ENCODE measurements at places on chromosomes 13 and 19.

DNA sequence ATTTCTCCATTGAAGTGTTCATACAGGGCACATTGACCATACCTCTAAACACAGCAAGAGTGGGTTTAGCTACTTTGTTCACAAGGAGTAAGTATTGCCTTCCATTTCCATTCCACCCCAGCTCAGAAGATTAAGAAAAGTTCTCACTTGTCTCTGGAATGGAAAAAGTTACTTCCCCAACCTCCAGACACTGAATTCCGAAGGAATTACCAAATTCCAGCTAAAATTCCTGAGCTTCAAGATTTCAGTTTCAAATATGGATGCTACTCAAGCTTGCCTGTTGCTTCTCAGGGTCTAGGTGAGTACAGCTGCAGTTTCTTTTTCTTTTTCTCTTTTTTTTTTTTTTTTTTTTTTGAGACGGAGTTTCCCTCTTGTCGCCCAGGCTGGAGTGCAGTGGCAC, 33.6 kb downstream of the TEX26 start:
- no peak for DNase-seq

DNA sequence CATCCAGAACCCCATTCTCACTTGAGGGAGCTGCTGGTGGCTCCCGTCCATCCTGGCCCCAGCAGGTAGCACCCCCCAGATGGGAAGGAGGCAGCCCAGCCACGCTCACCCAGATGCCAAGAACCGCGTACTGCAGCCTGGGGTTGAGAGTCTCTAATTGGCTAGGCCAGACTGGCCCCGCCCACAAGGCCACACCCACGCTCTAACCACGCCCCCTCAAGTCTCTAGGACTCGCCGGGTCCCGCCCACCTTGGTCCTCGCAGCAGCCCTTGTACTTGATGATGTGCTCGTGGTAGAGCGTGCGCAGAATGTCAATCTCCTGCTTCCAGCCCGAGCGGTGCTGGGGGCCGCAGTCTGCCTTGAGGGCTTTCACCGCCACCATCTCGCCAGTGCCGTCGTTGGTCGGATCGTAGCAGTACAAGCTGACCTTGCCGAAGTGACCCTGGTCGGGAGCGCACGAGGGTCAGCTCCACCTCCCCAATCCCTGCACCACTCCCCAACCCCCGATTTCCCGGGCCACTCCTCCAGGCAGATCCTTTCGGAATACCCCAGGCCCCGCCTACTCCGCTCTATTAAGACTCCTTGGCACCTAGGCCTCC, 14.5 kb upstream of the ICAM3 start:
- peak; percentile 96 for DNase-seq

- DNase-seq, result no peak
These were observed 56.2 kb downstream of the RCBTB2 start for GRCh38 chr13:48476686-48477085.

DNA sequence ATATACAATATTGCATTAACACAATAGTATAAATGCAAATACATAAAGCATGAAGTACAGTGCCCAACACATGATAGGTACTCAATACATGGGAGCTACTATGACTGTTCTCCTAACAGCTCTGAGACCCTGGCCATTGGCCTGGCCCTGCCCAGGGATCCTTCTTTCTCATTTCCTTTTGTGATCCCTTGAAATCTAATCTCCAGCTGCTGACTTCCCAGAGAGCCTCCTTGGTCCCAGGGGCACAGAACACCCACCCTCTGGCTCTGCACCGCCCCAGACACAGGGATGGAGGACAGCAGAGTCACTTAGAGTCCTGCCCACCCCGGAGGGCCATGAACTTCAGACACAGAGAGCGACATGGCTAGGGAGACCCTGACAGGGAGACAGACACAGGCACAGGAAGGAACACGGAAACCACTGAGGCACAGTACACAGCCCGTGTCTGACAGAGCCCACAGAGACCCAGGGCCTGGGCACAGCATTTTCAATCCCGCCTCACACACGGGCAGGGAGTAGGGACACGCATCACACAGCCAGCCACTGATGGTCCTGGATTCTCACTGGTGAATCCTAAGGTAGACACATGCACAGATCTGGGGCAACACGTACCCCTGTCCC, 4.2 kb upstream of the SYCN start:
- no peak for DNase-seq

DNA sequence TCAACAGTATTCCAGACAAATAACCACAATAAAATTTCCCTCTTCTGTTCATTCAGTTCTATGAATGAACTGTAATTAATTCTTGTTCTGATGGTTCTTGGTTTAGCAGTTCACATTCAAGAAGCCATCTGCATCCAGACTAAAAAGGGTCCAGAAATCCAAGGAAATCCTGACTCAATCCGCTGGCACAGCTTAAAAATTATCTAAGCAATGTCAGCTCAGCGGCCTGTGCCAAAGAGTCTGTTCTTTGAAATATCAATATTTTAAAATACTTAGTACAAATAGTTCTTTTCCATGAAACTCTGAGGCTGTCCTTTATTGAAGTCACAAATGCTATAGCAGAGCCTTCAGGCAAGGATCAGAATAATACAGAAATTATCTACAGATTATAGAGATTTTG, 57.2 kb downstream of the DHRS12 start:
- DNase-seq, result no peak

GRCh38 chr19:51311351-51312257, at the start of gene IGLON5:
TSS of gene IGLON5 (plus strand) at chr19:51311644. CDS start at chr19:51311848, 204 bp downstream.
- DNase-seq, result peak; percentile 81

DNA sequence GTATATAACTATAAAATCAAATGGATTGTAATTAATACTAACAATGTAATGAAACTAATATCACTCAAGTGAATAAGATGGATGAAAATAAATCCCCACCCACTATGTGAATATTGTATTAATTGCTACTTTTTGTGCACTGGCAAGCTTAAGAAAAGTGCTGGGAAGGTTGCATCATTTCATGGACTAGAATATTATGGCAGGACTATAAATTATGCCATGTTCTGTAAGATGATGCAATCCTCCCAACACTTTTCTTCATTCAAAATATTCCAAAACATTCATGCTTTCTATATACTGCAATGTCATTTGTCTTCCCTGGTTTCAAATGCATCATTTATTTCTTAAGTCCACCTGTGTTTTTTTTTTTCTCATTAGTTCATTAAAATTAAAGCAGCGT, 457.6 kb upstream of the GPC6 start:
- DNase-seq, result no peak

DNA sequence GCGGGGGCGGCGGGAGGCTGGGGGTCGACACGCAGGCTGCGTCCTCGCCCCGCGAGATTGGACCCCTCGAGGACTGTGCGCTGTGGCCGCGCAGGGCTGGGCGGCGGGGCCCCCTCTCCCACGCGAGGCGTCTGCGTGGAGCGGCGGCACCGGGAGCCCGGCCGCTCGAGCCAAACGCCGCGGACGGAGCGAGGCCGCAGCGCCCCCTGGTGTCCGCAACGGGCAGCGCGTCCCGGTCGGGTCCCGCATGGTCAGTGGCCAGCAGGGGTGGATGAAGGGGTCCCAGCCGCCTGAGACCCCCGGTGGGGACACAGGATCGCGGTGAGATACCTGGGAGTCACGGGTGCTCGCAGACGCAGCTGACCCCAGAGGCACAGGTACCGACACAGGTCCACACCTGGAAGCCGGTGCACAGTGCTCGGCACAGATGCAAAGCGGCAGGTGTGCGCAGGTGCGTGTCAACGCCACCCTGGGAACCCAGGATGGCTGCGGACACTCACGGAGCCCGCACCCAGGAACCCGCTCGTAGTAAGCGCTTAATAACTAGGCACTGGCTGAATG, 2.1 kb upstream of the CIRBP start:
- DNase-seq, result peak; percentile 84

- no peak for DNase-seq
These were observed 117.0 kb upstream of the POSTN start for GRCh38 chr13:37715606-37716015.

- peak; percentile 85 for DNase-seq
These were observed 33.2 kb upstream of the KATNAL1 start for GRCh38 chr13:30340331-30341250.

- DNase-seq, result peak; percentile 76
These were observed 630 bp downstream of the RAP2A start for GRCh38 chr13:97434397-97435201.

DNA sequence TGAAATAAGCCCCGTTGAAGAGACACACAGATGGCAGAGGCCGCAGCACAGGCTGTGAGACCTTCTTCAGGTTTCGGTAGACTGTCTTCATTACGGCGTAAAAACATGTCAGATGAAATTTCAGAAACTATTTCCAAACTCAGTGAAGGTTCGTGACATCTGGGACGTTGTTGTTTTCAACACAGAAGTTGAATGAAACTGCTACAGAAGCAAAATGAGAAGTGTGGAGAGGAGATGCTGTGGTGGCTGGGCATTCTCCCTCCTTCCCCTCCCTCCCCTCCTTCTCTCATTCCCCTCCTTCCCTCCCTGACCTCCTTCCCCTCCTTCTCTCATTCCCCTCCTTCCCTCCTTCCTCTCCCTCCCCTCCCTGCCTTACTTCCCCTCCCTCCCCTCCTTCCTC, 113.6 kb downstream of the ATP11A start:
- DNase-seq, result peak; percentile 38

DNA sequence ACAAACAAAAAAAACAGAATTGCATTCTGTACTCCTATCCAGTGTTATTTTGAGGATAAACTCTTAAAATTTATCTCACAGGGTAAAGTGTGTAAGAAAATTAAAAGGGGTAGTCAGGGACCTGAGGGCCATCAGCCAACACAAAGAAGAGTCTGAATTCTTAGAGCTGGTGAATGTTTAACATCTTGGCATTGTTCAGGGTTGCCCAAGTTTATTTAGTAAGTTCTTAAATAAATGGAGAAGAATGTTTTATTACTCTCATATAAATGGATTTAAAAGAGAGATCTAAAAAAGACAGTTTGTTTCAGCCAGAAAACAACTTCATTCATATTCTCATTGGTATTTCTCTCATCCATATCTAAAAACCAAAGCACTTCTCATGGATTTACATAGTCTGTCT, 171.7 kb downstream of the LACC1 start:
- DNase-seq, result no peak

DNA sequence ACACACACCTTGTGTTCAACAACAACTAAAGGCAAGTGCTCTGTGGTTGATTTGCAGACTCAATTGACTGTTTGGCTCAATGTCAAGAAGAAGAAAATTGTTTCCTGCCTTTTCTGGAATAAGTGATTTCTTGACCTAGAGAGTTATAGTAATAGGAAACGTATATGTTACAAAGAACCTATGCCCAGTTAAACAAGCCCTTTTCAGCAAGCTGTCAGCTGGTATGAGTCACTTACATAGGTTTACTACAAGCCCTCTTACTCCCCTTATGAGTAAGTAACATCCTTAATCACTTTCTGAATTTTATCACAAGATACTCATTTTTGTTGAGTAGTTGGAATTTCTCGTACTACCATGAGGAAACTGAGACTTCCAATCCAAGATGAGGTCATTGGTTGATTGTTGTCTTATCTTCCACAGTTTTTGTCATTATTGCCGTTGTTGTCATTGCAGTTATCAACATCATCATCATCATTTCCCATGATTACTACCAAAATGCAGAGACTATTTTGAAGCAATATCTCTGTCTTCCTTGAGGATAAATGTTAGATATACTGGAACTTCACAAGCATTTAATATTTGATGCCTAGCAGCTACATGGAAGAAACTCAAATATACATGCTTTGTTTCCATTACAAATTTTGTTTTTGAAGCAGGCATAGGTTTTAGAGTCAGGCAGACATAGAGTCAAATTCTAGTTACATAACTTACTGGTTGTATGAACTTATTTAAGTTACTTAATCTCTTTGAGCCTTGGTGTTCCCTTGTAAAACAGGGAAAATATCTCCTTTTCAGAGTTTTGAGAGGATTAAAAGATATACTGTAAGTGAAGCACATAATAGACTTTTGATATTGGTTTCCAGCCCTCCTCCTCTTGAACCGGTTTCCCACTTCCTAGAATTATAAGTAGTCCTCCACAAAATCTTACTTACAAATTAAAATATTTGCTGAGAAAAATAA, 106.0 kb downstream of the RAP2A start:
- no peak for DNase-seq

- no peak for DNase-seq
These were observed 31.0 kb downstream of the CILP2 start for GRCh38 chr19:19568802-19569756.

- DNase-seq, result no peak
These were observed 3.4 kb downstream of the NUMBL start for GRCh38 chr19:40686882-40687524.

GRCh38 chr13:55566779-55567178, 1573.9 kb upstream of the PRR20A start:
- DNase-seq, result no peak

DNA sequence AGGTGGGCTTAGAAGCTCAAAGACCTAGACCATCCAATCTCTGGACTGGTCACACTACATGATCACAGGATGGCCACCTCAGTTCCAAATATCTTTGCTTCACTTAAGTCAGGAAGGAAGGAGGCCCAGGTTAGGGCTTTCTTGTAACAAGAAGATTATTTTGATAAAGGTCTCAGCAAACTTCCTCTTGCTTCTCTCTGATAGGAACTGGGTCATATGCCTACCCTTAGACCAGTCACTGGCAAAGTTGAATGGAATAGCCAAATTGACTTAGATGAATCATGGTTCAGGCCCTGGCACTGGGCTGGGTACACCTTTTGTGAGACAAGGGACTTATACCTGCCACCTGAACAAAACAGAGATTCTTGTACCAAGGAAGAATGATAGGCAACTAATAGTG, 11.0 kb downstream of the FRY start:
- no peak for DNase-seq

GRCh38 chr13:48891586-48891985, 84.1 kb upstream of the FNDC3A start:
- DNase-seq, result peak; percentile 98

DNA sequence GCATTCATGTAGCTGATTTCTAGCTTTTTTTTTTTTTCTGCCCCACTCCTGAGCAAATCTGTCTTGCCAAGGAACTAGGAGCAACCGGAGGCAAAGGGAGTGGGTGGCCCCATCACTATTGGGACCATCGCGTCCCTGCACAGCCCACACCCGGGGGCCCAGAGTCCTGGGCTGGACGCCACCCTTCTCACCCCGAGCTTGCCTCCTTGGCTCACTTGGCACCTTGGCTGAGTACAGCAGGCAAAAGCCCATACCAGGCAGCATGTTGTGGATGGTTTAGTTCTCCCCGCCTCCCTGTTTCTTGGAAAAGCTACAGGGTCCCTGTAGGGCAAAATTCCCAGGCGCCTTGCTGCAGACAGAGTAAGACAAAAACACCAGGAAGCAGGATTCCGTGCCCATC, 13.7 kb downstream of the SMIM24 start:
- DNase-seq, result no peak

DNA sequence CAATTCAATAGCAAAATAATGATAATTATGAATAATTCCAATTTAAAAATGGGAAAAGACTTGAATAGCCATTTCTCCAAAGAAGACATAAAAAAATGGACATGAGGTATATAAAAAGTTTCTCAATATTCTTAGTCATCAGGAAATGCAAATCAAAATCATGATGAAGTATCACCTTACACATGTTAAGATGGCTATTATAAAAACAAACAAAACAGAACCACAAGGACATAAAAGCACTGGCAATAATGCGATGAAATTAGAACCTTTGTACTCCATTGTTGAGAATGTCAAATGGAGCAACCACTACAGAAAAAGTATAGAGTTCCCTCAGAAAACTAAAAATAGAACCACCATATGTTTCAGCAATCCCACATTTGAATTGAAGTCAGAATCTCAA, 1186.1 kb downstream of the SLITRK5 start:
- no peak for DNase-seq
